AG09319 (cell line): ENCODE measurements at places on chromosomes 4 and X.

DNA sequence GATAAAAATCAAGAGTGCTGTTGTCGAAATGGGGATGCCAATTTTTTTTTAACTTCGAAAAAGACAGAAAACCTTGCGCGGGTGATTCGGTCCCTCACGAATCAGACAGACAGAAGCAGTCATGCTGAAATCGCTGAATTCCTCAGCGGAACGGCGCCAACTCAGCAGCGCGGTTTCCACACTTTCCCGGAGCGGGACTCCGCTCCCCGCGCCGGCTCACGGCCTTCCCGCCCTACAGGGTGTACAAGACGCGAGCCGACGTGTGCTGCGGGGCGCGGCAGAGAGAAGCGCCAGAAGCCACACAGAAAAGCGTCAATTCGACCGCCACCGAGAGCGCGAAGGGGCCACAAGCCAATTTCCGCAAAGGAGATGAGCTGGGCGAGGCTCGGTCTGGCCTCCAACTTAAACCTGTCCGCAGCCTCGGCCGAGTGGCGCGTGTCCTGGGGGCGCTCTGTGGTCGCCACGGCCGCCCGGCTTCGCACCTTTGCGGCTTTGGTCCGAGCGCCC lies 1.3 kb downstream of the NEXMIF start:
- no peak for DNase-seq

DNA sequence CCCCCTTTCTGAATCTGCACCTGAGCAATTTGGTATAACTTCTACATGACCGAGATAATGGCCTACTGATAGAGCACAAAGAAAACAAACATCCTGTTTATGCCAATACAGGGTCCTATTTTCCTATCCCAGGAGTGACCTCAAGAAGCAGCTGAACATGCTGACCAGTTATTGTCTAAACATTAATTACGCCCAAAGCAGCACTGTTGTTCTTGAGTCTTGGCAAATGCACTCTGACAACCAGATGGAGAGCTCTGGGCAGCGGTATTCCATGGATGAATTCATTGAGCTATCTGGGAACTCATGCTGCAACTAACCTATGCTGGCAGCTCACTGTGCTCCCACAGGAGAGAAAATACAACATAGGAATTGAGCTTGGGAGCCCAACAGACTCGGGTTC lies 52.6 kb downstream of the PCYT1B start:
- DNase-seq: no peak

DNA sequence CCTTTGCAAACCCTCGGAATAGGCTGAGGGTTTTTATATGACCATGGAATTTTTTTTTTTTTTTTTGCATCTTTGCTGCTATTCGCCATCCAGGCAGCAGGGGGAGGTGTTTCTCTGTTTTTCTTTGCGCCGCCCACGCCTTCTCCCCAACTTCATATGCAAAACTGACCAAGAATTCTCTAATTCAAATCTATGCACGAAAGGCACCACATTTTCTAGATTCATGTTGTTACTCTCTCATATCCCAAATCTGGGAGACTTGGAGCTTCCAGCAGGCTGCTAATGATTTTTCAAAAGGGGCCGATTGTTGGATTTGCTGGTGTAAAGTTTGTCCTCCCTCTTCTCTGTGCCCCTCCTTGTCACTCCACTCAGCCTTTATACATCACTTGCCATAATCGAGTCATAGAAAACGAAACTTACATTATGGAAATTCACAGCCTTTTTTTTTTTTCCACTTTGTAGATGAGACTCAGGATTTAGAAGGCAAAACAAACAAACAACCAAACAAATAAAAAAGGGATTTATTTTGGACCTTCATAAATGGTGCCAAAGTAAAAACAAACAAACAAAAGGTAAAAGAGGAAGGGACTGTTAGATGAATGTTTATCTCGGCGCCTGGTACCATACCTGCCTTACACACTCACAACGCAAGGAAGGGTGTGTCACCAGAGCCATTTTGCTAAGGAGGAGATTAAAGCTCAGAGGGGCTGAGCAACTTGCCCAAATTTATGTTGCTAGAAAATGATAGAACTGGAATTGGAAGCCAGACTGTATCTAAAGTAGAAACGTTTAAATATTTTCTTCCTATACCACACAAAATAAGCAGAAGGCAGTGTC lies 29.3 kb upstream of the BOD1L1 start:
- DNase-seq: peak; percentile 44

GRCh38 chrX:101659601-101660063 lies at the start of gene ARMCX2:
ARMCX2 (minus strand) TSS chrX:101659850; CDS start chrX:101657588, 2,262 bp downstream.
- peak; percentile 58 for DNase-seq

DNA sequence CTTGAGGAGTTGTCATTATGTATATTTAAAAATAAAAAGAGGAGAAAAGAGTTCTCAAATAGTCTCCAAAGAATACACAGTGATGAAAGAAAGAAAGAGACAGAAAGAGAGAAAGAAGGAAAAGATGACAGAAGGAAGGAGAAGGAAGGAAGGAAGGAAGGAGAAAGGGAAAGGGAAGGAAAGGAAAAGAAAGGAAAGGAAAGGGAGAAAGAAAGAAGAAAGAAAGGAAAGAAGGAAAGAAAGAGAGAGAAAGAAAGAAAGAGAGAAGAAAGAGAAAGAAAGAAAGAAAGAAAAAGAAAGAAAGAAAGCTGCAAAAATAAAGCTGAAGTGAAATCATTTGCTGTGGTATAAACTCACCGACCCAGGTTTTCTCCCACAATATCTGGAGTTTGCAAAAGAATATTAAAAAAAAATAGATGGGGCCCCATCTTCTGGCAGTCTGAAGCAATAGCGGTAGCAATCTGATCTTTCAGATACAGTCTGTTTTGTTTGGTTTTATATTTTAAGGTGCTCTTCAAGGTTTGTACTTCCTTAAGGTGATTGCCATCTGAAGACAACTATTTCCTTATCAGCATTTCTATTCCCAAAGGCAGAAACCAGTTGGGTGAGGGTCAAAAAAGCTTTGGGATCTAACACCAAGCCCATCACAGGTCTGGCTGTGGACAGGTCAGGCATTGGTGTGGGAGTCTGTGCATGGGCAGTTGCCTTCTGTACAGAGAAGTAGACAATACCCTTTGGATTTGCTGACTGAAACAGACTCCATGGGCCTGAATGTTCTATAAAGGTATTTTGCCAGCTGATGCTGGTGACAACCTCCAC lies 160.4 kb downstream of the CPEB2 start:
- no peak for DNase-seq

GRCh38 chr4:93814141-93814540 lies 14.4 kb upstream of the ATOH1 start:
- no peak for DNase-seq

- DNase-seq: no peak
Measured at GRCh38 chr4:142777045-142777743, 68.9 kb downstream of the INPP4B start.

GRCh38 chr4:142550965-142551364 lies 295.1 kb downstream of the INPP4B start:
- DNase-seq: no peak

DNA sequence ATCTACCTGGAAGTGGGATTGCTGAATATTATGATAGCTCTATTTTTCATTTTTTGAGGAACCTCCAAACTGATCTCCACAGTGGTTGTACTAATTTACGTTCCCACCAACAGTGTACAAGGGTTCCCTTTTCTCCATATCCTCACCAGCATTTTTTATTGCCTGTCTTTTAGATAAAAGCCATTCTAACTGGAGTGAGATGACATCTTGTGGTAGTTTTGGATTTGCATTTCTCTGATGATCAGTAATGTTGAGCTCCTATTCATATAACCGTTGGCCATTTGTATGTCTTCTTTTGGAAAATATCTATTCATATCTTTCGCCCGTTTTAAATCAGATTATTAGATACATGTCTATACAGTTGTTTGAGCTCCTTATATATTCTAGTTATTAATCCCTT lies 101.8 kb downstream of the RASGEF1B start:
- DNase-seq: no peak

DNA sequence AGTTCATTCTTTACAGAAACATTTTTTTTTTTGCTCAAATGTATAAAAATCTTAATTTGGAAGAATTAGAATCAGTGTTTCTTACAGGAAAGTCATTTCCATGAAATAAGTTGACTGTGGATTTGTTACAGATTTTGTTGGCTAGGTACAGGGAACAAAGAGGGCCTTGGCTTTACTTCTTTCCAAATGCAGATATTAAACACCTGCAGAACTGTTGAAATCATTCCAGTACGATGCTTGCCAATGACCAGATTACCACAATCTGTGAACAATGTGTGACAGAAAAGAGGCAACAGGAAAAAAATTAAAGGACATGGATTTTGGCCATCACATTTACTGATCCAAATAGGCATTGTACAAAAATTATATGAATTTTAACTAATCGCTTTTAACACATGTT lies 70.8 kb downstream of the ANXA10 start:
- DNase-seq: no peak

- DNase-seq: no peak
Measured at GRCh38 chrX:48971249-48972219, at the start of gene KCND1. KCND1 (minus strand) TSS chrX:48971844; CDS start chrX:48970271, 1,573 bp downstream.

DNA sequence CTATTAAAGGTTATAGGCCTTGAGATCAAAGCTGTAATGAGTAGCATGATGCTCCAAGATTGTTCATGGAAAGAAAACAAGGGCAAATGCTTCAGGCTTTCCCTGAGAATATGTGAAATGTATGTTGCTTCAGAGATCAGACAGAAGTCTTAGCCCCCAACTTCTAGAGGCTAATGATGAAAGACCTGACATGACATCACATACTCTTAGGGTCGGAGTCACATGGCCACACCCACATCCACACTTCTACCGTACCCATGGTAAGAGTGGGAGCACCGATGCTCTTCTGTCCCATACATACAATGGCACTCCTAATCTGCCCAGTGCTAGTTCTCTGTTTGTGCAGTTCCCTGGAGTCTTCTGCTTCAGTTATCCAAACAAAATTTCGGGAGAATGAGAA lies 111.9 kb upstream of the ACSL4 start:
- DNase-seq: no peak

- no peak for DNase-seq
Measured at GRCh38 chr4:5759236-5760075, 48.5 kb downstream of the EVC start.

GRCh38 chr4:89111833-89112563 lies 665 bp downstream of the TIGD2 start:
- DNase-seq: peak; percentile 75

GRCh38 chr4:185256446-185256845 lies 47.0 kb downstream of the SNX25 start:
- DNase-seq: no peak

DNA sequence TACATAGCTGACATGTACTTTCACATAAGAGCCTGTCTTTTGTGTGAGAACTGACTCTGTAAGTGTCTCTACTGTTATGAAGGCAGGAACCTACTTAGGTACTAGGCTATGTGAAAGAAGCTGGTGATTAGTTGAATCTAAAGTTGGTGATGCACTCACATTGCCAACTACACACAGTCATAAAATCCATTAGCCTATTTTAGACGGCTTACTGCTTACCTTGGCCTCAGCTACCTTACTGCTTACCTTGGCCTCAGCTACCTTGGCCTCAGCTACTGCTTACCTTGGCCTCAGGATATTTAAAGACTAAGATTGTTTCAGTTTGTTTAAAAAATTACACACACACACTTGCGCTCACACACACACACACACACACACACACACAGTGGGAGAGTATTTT lies 549.7 kb downstream of the IL1RAPL1 start:
- DNase-seq: no peak

DNA sequence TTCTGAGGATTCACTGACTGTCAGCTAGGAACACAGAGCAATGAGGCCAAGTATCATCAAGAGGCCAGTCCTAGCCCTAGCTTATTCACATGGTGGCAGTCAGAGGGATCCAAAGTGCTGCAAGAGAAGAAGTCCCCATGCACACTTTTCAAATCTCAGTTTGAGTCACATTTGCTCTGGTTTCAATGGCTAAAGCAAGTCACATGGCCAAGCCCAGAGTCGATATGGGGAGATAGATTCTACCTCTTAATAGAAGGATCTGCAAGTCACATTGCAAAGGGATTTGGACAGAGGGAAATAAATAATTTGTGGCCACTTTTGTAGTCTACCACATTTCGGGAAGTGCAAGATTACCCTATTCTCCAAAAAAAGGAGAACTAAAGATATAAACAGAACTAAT lies 3.7 kb upstream of the LCORL start:
- DNase-seq: no peak

DNA sequence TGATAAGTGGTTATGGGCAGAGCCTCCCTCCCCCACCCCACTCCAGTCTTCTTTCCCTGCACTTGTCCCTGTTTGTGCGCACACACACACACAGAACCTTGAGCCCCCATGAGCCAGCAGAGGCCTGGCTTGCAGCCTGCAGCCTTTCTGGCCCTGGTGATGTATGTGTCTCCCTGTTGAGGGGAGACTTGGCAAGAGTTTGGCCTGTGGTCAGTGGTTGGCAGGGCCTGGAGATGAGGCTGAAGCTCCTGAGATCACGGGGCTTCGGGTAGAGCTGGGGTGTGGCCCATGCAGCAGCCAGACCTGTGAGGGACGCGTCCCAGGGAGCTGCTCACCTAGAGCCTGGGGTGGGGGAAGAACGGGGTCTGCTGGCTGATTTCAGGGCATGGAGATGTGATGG lies 2.3 kb downstream of the GPR173 start:
- DNase-seq: no peak

DNA sequence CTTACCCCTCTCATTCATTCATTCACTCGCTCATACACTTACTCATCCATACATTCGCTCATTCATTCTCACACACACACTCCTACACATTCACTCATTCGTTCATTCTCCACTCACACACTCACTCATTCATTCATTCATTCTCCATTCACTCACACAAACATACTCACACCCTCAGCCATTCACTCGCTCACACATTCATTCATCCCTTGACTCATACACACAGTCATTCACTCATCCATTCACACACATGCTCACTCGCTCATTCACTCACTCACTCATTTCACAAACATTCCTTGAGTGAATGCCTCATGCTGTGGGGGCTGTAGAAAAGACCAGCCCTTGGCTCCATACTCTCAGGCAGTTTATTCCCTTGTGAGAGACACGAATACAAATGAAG lies 151.1 kb upstream of the MAMLD1 start:
- no peak for DNase-seq

- DNase-seq: no peak
Measured at GRCh38 chr4:140839888-140840790, 84.0 kb upstream of the TBC1D9 start.

- DNase-seq: no peak
Measured at GRCh38 chr4:39759569-39759968, 61.6 kb downstream of the UBE2K start.

GRCh38 chr4:184284742-184285141 lies 67.1 kb upstream of the ENPP6 start:
- no peak for DNase-seq

DNA sequence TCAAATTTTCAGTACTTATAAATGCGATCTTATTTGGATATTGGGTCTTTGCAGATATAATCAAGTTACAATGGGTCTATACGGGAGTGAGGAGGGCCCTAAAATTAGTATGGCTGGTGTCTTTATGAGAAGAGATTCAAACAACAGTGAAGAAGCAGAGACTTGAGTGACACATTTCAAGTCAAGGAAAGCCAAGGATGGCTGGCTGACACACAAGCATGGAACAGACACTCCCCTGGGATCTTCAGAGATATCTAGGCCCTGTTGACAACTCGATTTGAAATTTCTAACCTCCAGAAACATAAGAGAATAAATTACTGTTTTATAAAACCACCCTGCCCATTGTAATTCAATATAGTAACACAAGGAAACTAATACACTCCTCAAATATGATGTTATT lies 1886.0 kb upstream of the PCDH7 start:
- no peak for DNase-seq
